Urothelium cell line (cell line): ENCODE measurements at places on chromosomes 2 and 18.

GRCh38 chr2:121595012-121595891, 54.0 kb downstream of the CLASP1 start:
- no peak for DNase-seq

DNA sequence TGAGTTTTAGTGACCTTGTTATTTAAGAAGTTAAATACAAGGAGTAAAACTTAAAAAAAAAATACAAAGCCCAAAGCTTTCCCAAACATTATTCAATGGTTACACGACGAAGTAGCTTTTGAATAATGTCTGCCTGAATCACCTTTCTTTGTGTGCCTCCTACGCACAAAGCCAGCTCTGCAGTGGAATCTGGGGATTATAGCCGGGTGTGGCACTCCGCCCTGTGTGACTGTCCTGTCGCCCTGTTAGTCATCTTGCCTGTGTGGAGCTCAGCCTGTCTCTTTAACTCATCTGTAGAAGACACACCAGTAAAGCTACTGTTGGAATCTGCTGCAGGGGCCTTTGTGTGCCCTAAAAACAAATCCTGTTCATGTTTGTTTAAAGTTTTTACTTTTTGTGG, 79.4 kb upstream of the TCF7L1 start:
- peak; percentile 58 for DNase-seq

DNA sequence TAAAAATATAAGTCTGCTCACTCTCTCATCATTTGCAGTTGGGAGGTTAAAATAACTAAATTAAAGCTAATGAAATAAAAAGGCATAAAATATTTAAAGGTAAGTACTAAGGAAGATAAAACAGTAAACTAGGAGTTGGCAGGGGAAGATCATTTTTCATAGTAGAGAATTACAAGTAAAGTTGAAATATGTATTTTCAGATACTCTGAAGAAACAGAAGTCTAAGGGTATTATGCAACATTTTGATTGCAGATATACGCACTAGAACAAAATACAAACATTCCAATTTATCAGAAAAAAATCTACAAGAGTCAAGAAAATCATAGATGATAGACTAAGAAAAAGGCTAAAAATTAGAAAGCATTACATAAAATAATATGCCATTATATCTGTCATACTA, 167.6 kb upstream of the CTAGE1 start:
- DNase-seq: no peak

DNA sequence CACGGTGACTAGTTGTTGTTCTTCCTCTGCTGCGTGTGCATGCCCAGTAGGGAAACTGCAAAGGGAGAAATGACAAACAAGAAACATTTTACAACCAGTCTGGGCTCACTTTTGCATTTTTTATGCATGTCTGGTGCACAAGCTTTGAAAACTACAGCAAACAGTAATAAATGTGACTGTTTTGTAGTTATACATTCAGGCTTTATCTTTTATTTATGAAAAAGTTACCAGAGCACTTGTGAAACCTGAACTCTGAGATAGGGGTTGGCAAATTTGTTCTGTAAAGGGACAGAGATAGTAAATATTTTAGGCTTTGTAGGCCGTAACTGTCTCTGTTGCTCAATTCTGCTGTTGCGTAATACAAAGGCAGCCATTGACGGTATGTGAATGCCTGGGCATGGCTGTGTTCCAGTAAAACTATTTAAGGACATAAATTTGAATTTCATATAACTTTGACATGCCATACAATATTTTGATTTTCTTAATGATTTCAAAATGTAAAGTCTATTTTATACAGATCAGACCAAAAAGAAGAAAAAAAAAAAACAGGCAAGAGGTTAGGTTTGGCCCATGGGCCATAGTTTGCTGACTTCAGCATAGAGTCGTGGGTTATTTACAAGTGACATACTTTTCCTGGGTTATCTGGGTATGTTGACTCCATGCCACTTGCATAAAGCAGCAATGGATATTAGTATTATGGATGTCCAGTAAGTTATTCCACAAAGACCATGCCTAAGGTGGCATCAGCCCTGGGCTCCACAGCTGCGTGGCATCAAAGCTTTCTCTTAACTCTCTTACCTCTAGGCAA, 53.6 kb upstream of the EML6 start:
- DNase-seq: no peak

DNA sequence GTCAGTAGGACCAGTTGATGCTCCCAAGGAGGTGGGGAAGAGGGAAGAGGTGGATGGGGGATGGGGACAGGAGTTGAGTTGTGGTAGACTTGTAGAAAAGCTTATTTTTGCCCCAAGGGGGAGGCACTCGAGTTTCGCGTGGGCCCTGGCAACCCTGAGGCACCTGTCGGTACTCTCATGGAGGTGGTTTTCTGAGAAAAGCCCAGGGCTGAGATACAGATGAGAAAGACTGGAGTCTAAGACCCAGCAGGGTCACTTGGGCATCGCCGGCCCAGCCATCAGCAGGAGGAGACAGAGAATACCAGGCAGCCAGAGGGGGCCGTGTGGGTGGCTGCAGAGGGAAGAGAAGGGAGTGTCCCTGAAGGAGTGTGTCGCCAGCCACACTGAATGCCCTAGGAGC, 57.7 kb upstream of the HPCAL1 start:
- DNase-seq: no peak

DNA sequence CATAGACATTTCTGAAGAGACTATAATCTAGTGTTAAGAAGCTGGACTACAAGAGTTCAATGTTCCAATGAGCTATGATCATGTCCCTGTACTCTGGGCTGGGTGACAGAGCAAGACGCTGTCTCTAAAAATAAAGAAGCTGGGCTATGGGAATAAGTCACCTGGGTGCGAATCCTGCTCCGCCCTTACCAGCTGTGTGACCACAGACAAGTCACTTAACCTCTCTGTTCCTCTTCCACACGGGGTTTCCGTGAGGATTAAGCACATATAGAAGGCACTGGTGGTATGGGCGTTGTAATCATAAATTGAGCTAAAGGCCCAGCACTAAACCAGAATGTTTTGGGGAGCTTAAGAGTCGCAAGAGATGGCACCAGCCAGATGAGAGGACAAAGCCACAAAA, 178.5 kb downstream of the HAUS1 start:
- no peak for DNase-seq

GRCh38 chr2:84788027-84788426, 92.9 kb downstream of the TRABD2A start:
- DNase-seq: no peak

DNA sequence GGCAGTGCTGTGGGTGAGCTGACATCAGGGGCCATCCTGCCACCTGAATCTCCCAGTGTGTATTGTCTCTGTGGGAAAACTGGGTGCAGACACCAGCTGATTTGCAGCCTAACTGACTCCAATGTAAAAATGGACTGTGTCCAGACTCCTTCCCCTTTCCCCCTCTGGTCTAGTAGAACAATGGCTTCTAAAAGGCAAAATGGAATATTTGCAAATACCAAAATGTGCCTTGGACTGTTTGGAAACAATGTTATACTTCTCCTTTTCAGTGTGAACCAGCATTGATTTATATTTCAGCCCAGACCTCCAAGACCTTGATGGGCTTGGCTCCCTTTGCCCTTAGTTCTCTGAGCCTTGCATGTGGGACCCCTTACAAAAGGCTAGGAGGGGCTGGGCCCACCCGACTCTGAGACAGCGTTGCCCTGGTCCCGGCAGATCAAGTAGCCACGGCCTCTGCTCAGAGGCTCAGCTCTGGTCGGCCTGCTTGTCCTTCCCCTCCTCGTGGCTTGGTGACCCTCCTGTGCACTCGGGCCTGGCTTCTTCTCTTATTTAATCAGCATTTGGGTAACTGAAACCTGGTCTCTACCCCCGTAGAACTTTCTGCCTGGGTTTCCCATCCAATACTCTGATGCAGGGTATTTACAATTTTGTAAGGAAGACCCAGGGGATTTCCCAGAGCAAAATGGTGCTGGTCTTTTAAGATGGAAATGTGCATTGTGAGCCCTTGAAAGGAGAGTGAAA, 18.0 kb upstream of the ACKR3 start:
- DNase-seq: no peak

DNA sequence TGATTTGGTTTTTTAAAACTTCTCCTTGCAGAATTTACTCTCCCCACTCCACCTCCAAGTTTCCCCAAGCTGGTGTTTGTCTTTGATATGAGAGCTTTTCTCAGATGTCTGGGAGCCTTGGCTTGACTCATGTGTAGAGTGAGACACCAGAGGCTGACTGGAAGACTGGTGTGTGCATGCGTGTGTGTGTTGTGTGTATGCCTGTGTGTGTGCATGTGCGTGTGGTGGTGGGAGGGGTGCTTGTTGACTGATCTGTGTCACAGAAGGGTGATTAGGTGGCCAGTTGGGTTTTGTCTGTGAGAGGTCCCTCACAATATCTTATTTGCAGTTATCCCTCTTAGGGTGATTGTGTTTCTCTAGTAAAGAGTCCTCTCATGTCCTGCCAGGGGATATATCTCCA, 50.5 kb upstream of the HPCAL1 start:
- no peak for DNase-seq

DNA sequence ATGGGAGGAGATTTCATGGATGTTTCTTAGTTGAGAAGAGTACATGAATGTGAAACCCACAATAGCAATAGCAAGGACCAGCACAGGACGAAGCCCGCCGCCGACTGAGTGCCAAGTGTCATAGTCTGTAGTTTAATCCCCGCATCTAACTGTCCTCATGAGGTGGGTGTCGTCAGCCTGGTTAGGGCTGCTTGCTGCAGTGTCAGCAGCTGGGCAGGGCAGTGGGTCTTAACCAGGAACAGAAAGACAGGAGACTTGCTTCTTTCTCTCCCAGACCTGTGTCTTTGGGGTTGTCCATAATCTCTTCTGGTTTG, 146.6 kb downstream of the VAPA start:
- DNase-seq: no peak

GRCh38 chr2:205688417-205689200, 6.3 kb downstream of the NRP2 start:
- DNase-seq: no peak

DNA sequence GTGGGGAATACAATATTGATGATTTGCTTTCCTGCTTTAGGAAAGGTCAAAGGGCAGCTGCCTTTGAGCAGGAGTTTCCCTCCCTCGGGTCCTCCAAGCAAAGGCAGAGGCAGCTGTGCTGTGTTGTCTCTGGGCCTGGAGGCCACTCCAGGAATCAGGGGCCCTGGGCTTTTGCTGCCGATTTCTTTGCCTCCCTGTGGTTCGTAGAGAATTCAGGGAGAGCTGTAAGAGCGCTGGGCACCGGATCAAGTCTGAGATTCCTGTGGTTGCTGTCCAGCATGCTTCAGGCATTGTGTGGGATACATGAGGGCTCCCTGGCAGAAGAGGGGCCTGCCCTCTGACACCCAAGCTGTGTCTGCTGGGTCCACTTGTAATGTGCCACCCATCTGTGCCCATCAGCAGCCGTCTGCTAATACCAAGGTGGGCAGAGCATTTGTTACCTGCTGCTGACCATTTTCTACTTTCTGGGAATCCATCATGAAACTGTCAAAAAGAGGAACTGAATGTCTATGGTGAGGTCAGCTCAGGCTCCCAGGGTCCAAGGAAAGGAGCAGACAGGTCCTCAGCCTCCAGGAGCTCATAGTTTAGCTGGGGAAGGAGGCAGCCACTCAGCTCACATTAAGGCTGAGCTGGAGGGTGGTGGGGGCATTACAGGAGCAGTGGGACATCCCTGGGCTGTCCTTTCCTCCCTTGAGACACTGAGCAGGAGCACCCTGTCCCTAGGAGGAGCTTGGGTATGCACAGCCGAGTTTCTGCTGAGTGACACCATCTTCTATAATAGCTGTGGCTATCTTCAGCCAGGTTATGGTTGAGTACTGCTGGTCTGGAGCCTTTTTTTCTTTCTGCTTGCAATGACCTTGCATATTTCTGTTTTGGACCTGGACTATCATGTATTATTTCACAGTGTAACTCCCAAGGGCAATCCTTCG, 68.5 kb downstream of the CTIF start:
- DNase-seq: peak; percentile 72

DNA sequence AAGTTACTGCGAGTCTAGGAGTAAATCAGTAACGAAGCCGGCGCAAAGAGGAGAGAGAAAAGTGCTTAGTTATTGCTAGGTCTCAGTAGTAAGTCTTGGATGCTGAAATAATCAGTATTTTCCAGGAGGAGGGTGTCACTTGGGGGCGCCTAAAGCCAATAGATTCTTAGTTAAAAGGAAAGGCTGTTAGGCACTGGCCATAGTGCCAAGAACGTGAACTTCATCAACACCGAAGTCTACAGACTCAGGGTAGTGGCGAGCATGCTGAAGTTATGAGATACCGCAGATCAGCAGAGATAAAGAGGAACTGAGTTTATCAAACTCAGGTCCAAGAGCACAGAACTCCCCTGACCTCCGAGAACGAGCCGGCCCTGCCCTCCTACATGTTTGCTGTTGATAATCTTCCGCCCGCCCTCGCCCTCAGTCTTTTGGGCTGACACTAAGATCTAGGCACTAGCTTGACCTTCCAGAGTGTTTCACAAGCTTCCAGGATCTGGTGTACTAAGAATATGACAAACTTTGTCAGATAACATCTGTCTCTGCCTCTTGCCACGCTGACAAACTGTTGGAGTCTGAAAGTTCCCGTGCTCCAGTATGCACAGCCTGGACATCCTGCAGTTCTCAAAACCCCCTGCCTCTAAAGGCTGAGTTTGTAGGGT, 49.2 kb downstream of the CYB5A start:
- DNase-seq: no peak

DNA sequence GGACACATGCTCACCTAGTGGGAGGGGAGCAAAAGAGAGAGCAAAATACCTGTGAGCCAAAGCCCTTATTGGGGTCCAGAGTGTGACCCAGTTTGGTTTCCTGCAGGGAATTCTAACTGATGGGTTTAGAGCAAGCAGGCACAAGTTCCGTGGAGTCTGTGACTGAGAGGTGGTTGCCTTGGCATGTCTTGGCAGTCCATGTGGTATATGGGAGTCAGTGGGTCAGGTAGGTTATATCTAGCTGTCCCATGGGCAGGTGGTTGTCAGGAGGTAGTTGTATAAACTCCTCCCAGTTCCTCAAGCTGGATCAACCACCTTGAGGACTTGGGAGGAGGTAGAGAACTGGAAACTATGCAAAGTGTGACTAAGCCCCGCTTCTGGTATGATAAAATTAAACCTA, 452.8 kb upstream of the VWC2L start:
- DNase-seq: no peak

GRCh38 chr2:54308186-54308585, 52.2 kb upstream of the TSPYL6 start:
- DNase-seq: no peak

DNA sequence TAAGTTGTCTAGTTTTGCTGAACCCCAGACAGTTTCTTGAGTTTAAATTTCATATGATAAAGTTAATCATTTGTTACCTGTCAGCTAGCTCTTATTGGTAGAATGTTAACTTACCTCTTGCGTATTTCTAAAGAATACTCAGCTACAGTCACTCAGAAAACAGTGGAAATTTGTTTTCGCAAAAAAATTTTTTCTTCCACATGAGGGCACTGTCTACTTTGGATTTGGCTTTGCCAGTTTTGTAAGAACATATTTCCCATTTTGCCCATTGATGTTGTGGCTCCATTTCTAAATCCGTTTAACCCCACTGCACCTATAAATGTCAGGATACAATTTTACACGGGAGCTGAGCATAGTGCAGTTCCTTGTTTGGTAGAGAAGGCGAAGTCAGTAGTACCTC, 19.1 kb upstream of the GCFC2 start:
- DNase-seq: peak; percentile 25
